ENCODE measurements at places on chromosomes 1 and 21. TPM values are rescaled to one million over a fixed set of nuclear protein-coding genes. Genes with fewer than 3 reads are reported as not detected.

GRCh38 chr21:45029298-45029947 is 45.0 kb upstream of the ADARB1 start:
- no peaks in the 10 kb centered on the region for H3K36me3 ChIP-seq
- H3K27me3 ChIP-seq, result no peaks in the 10 kb centered on the region
- no peak overlapping the region for H3K27ac ChIP-seq
- H3K4me3 ChIP-seq, result no peak overlapping the region
- peaks cover 28% of the 10 kb centered on the region for H3K4me1 ChIP-seq

DNA sequence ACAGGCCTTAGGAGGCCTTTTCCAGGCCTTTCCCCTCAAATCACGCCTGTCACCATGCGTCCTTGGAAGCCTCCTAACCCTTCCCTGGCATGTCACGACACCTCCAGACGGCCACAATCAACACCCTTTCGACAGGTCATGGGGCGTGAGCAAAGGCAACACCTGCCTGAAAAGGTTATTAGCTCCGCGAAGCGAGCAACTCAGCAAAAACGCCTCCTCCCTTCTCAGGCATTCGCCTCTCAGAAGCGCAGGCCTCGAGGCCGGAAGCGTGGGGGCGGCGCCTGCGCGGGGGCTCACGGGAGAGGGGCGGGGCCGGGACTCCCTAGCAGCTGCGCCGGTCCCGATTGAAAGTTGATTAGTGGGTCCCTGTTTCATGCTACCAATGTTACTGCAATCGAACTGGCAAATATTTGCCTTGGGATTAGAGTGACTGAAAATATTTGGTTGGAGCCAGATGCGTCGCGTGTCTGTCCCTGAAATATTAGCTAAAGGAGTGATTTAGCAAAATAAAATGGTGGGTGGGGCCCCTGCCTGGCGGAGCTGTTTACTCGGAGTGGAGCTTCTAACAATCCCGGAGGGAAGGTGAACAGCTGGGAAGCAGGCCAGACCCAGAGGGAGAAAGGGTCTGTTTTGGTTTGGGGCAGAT is 44.9 kb downstream of the GFI1 start:
- H3K4me3 ChIP-seq, result no peak overlapping the region
- H3K27ac ChIP-seq, result peak overlapping the region; percentile 61
- peaks cover 12% of the 10 kb centered on the region for H3K4me1 ChIP-seq
- no peaks in the 10 kb centered on the region for H3K36me3 ChIP-seq

- no peaks in the 10 kb centered on the region for H3K36me3 ChIP-seq
- DNase-seq, result no peak
- no peaks in the 10 kb centered on the region for H3K27me3 ChIP-seq
- no peak overlapping the region for H3K27ac ChIP-seq
- H3K4me1 ChIP-seq, result no peaks in the 10 kb centered on the region
These were observed 1461.0 kb downstream of the AMY1C start for GRCh38 chr1:105210747-105211146.

DNA sequence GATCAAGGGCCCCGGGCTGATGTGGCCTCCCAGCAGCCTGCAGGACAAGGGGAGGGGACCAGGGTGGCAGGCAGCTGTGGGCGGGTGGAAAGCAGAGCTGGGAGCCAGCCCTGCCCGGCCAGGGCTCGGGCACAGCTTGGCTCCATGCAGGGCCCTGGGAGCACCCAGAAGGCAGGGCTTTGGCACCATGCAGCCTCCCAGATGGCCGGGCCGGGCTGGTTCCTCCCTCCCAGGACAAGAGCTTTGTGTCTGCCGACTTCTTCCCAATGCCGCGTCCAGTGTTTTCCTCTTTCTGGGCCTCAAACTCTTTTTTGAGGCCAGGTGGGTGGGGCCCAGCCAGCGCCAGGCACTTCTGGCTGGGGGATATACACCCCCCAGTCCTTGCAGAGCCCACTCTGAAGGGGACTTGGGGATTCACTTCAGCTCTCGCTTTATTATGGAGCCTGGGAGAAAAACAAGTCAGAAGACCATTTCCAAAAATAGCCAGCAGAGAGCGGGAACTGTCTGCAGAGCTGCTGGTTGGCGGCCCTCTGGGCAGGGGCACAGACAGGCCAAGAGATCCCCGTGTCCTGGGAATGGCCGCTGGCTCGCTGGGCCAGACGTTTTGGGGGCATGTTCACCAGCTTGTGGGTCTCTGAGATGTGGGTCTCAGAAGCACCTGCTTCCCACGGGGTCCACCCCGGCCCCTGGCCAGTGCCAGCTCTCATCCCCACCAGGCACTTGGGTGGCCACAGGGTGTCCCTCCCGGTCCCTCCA is 103.8 kb upstream of the ARHGEF16 start:
- no peak for DNase-seq
- peak overlapping the region; percentile 67 for H3K27ac ChIP-seq

DNA sequence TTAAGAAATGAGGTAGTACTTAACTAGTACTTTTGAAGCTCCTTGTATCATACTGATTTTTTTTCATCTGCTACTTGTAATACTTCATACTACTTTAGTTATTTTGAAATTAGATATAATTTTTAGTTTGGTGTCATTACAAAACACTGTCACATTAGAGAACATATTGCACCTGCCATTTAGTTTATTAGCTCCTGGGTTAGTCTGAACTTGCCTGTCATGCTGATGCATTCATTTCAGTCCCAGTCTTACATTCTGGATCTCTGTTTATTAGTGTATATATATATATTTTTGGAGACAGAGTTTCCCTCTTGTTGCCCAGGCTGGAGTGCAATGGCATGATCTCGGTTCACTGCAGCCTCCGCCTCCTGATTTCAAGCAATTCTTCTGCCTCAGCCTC is 50.3 kb downstream of the DYRK1A start:
- H3K36me3 ChIP-seq, result no peaks in the 10 kb centered on the region
- no peak for DNase-seq
- no peak overlapping the region for H3K27ac ChIP-seq
- no peak overlapping the region for H3K4me3 ChIP-seq

Gene NIBAN1
- total RNA-seq, result 51.1 TPM

DNA sequence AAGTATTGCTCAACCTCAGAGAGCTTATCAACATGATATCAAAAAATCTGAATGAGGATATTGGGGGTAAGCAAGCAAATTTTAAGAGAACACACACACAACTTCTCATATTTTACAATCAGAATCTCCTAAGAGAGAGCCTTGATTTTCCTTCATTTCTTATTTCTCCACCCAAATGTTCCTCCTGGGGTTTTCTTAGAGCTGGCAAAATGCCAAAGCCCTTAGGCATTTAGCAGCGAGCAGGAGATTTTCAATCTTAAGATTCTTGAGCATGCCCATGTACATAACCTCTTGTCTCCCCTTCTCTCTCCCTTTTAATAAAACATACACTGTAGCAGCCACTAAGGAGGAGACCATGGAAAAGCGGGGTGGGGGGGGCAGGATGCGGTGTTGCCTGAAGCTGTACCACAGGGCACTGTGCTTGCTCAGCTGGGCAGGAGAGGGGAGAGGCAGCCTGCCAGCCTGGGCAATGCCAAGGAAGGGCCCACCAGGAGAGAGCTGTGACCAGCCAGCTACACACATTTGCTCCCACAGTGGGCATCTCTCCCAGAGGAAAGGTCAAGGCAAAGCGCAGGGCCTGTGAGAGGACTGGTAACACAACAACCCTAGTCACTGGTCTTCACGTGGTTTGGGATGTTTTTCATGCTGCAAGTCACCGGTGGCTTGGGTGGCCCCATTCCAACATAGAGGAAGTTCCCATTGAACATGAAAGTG is 4.3 kb downstream of the BRINP2 start:
- H3K27me3 ChIP-seq, result peaks cover 7% of the 10 kb centered on the region
- H3K27ac ChIP-seq, result no peak overlapping the region
- no peaks in the 10 kb centered on the region for H3K36me3 ChIP-seq

GRCh38 chr21:42656872-42657271 is 3.5 kb downstream of the PDE9A start:
- no peak overlapping the region for H3K27ac ChIP-seq
- peaks cover 21% of the 10 kb centered on the region for H3K4me1 ChIP-seq
- H3K36me3 ChIP-seq, result no peaks in the 10 kb centered on the region
- no peak overlapping the region for H3K4me3 ChIP-seq

GRCh38 chr1:109598655-109599054 is 20.8 kb downstream of the GNAT2 start:
- no peak overlapping the region for H3K27ac ChIP-seq
- H3K36me3 ChIP-seq, result no peaks in the 10 kb centered on the region
- H3K4me1 ChIP-seq, result no peaks in the 10 kb centered on the region
- H3K4me3 ChIP-seq, result no peak overlapping the region

DNA sequence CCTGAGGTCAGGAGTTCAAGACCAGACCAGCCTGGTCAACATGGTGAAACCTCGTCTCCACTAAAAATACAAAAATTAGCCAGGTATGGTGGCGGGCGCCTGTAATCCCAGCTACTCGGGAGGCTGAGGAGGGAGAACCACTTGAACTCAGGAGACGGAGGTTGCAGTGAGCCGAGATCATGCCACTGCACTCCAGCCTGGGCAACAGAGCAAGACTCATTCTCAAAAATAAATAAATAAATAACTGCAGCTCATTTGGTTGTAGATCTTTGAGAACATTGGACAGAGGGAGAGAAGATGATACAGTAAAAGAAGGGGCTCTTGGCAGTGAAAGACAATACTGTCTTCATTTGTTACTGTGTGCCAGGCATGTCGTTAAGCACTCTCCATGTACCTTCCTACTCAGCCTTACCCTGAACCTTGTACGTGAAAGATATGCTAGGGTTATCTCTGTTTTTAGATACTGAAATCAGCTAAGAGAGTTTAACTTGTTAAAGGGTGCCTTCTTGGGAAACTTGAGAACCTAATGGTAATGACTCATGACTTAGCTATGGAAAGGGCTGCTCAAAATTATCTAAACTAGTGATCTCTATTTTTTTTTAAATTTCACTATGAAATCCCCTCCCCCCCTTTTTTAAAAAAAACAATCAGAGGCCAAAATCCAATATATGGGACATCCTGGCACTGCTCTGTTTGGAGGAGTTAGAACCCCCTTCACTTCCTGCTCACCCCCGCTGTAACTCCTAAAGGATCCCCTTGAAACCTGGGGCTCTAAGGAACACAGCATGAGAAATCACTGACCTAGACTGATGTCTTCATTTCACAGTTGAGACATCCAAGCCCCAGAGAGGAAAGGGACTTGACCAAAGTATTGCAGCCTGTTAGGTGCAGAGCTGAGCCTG is 6.8 kb upstream of the KPNA6 start:
- no peaks in the 10 kb centered on the region for H3K27me3 ChIP-seq
- H3K4me3 ChIP-seq, result no peak overlapping the region
- no peaks in the 10 kb centered on the region for H3K36me3 ChIP-seq
- DNase-seq, result no peak
- H3K27ac ChIP-seq, result no peak overlapping the region
- no peaks in the 10 kb centered on the region for H3K4me1 ChIP-seq

GRCh38 chr1:204036882-204037655 is 35.8 kb upstream of the SOX13 start:
- H3K27ac ChIP-seq, result no peak overlapping the region
- no peaks in the 10 kb centered on the region for H3K4me1 ChIP-seq
- no peak for DNase-seq

Gene DMRTA2
- total RNA-seq, result not detected

- H3K4me3 ChIP-seq, result no peak overlapping the region
- DNase-seq, result no peak
- H3K4me1 ChIP-seq, result peaks cover 3% of the 10 kb centered on the region
- no peak overlapping the region for H3K27ac ChIP-seq
- H3K36me3 ChIP-seq, result no peaks in the 10 kb centered on the region
- H3K27me3 ChIP-seq, result no peaks in the 10 kb centered on the region
These were observed 28.5 kb upstream of the AXDND1 start for GRCh38 chr1:179337288-179337687.

Gene SYT11
- total RNA-seq, result 1.3 TPM

Gene RGSL1
- total RNA-seq, result not detected

Gene S100A7
- not detected for total RNA-seq

Data from body of pancreas (tissue), 4 donors.